Activated naive CD8-positive, alpha-beta T cell treated with anti-CD3 and anti-CD28 coated beads, Interleukin-2, amount 50 U/mL, for 16 hours (primary cell): ENCODE measurements at places on chromosomes 11 and 22.

GRCh38 chr11:110362971-110363509 lies 66.6 kb upstream of the RDX start:
- no peak for DNase-seq

GRCh38 chr11:112795911-112796649 lies 165.1 kb upstream of the NCAM1 start:
- no peak for DNase-seq

- DNase-seq, result no peak
These were observed 337.0 kb downstream of the SHANK2 start for GRCh38 chr11:70915158-70915985.

DNA sequence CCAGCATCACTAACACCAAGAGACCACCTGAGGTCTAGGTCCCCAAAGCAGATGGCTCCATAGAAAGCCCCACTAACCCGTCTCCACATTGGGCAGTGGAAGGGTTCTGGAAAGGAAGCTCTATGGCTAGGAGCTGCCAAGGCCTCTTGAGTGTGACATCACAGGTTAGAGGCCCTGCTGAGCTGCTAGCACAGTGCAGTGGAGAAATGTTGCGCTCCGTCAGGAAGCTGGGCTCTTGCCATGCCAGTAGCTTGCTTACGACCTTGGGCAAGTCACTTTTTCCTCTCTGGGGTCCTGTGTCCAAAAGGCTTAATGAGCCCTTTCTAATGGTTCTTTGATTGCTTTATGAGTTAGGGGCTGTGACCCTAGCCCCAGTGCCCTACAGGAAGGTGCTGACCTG lies 10.6 kb downstream of the PIK3IP1 start:
- DNase-seq, result no peak

GRCh38 chr11:17658211-17658610 lies 61.2 kb upstream of the MYOD1 start:
- no peak for DNase-seq

GRCh38 chr11:128291007-128291406 lies 296.4 kb downstream of the ETS1 start:
- no peak for DNase-seq

DNA sequence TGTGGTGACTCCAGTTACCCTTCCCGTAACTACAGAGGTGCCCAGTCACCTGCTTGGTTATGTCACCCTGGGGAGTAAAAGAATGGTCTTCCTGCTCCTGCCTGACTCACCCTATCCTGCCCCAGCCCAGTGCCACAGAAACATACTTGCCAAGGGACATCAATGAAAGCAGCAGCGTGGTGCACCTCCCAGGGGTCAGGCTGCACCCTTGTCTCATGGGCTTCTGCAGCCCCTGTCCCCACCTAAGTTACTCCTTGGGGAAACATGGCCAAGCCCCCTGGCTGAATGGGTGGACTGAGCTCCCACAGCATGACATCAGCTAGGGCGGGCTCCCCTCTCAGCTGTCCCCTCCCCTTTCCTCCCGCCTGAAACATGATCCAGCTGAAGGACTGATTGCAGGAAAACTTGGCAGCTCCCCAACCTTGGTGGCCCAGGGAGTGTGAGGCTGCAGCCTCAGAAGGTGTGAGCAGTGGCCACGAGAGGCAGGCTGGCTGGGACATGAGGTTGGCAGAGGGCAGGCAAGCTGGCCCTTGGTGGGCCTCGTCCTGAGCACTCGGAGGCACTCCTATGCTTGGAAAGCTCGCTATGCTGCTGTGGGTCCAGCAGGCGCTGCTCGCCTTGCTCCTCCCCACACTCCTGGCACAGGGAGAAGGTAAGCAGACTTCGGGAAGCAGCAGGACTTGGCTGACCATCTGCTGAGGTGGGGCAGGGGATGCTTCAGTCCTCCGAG lies at the start of gene HTR3A:
Gene HTR3A (plus strand): TSS at position 368 of the 730 bp plus-strand sequence. CDS start 218 bp downstream, at position 586.
- DNase-seq, result no peak

- DNase-seq, result no peak
These were observed 8.9 kb upstream of the UCP2 start for GRCh38 chr11:73991471-73992006.

DNA sequence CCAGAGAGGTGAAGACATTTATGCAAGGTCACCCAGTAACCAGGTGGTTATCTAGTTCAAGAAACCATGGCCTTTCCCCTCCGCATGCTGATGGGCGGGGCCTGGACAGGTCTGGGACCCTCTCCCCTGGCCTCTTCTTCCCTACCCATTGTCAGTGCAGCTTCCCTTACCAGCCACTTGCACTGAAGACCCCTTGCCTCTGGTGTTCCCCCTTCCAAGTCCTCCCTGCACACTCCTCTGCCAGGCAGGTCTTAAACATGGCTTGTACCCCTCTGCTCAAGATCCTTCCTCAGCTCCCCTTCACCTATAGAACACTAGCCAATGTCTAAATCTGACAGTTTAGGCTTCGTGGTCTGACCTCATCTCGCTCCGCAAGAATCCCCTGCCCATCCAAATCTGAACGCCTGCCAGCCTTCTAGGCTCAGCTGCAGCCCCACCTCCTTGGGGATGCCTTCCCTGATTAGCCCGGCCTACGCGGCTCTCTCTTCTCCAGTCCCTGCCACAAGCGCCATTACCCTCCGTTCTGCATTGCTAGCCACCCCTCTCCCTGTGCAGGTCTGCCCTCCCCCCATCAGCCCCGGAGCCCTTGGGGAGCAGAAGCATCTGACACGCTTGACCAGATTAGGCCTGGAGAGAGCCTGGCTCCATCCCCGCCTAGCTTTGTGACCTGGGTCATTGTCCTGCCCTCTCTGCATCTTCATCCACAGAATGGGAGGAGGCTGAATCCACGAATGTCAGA lies 213.8 kb downstream of the DSCAML1 start:
- no peak for DNase-seq

DNA sequence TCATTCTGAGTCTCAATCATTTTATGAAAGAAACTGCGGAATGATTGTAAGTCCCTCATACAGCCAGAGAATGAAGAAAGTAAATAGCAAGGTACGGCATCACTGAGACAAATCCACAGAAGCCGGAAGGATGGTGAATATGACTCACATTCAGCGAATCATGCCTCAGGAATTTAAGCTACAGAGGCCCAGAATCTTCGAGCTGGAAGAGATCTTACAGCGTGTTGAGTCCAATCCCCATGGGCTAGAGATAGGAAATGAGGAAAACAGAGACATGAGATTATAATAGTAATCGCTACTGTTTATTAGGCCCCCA lies 173.2 kb downstream of the KIF18A start:
- DNase-seq, result no peak

GRCh38 chr11:20203831-20204230 lies 43.6 kb upstream of the DBX1 start:
- no peak for DNase-seq

GRCh38 chr22:29385151-29385704 lies 3.1 kb downstream of the AP1B1 start:
- no peak for DNase-seq

DNA sequence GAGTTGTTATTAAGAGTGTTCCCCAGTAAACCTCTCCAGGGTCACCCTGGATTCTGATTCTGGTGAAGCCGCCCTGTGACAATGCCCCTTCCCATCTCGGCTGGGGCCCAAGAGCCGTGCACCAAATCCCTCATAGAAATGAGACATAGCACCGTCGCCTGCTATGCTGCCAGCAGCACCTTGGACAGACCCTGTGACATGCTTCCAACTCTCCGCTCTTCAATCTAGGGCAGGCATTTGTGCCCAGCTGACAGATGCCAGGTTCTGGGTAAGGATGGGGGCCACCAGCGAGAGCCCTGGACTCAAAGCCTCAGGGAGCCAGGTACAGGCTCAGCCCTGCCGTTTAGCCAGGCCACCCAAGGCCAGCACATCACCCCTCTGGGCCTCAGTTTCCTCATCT lies 55.8 kb upstream of the TCF20 start:
- DNase-seq, result no peak

GRCh38 chr11:133778161-133778560 lies 67.2 kb downstream of the SPATA19 start:
- no peak for DNase-seq

DNA sequence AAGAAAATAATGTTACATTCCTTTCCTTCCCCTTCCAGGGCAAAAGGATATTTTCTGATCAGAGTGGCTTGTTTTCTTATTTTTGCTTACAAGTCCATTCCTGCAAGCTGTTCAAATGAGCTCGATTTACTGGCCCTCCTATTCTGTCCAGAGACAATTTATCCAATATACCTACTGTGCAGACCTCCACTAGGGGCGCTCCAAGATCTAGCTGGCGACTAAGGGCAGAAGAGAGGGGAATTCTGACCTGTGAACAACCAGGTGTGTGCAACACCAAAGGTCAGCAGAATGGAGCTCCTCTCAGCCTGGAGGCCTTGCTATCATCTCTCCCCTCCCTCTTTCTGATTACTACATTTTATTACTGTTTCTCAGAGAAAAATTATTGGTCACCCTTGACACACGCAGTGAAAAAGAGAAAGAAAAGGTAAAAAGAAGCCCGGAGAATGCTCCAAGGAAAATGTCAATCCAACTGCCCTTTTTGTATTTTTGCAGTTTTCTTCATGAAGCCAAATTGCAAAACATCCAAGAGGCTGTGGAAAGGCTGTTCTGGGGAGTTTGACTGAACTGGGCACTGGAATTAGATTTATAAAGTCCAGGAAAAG lies 3.2 kb downstream of the SEZ6L start:
- DNase-seq, result no peak

- DNase-seq, result no peak
These were observed 14.0 kb downstream of the LAYN start for GRCh38 chr11:111554532-111554931.

GRCh38 chr11:63226488-63227114 lies 16.8 kb downstream of the SLC22A25 start:
- no peak for DNase-seq

DNA sequence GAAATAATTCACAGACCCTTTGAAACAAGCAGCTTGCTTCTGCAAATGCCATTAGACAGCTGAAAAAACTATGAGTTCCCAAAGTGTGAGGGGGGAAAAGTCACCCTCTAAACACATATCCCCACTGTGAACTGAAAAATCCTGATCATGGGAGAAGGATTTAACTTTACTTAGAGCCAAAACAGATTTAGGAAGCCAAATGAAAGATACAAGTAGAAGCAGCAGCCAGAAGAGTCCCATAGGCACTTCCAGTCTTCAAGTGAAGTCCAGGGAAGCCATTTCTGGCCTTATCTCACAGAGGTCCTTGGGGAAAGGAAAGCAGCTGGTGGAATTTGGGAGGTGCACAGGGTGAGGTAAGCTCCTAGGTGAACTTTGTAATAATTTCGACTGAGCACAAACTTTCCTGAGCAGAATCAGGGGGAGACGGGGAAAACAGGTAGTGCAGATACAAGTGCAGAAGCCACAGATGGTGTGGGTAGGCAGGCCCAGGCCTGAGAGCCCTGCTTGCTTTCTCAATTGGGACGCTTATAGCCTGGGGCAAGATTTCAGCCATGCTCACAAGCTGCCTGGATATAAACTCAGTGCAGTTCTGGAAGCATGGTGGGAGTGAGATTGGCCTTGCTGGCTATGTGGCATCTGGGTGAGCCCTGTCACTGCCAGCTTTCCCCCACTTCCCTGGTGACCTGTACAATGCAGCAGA lies 44.8 kb downstream of the GAS2 start:
- DNase-seq, result no peak

GRCh38 chr11:121293288-121293594 lies 670 bp downstream of the SC5D start:
- no peak for DNase-seq

GRCh38 chr11:1574238-1574932 lies 2.3 kb upstream of the DUSP8 start:
- no peak for DNase-seq

- no peak for DNase-seq
These were observed 24.9 kb downstream of the SLC43A1 start for GRCh38 chr11:57490456-57491248.

GRCh38 chr11:82315093-82315492 lies 418.6 kb downstream of the FAM181B start:
- DNase-seq, result no peak

- DNase-seq, result no peak
These were observed 21.3 kb downstream of the TNKS1BP1 start for GRCh38 chr11:57303280-57303989.

DNA sequence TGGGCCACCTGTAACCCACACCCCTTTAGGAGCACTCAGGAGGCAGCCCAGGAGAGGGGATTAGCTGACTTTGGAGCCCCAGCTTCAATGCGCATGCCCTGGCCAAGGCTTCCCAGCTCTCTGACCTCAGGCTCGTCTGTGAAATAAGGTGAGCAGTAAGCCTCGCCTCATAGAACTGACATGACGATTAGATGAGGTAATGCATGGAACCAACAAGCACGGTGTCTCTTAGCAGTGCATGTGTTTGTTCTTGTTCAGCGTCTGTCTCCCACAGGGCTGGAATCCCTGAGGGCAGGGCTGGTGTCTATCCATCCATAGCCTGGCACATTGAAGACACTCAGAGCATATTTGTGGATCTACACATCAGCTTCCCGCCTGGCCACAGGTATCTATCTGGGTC lies 415.4 kb downstream of the MN1 start:
- no peak for DNase-seq

DNA sequence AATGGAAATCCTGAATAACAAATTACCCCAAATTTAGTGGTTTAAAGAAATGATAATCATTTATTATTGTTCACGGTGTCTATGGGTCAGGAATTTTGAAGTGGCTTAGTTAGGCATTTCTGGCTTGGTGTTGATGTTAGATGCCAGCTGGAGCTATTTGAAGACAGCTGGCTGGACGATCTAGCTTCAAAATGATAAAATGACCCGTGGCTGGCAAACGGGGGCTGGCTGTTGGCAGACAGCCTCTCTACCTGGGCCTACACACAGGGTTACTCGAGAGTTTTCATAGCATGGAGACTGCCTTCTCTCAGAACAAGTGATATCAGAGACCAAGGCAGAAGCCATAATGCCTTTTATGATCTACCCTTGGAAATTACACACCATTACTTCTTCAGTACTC lies 285.2 kb downstream of the METTL15 start:
- DNase-seq, result no peak

DNA sequence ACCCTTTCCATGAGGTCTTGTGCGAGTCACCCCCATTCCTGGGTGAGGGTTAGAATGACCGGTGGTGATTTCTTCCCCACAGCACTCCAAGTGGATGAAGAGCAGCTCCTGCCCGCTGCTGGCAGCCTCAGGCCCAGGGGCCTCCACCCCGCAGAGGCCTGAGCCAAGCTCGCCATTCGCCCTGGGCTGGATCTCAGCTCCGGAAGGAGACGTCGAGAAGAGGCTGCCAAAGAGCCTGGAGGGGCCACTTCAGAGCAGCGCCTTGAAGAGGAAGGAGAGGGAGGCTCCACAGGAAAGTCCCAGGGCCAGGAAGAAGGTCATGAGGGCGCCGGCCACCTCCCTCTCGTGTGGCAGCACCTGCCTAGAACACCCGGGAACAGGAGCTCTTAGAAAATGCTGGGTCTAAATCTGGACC lies 8.4 kb downstream of the SLC29A2 start:
- DNase-seq, result no peak
